ENCODE measurements at places on chromosomes 7 and 10. TPM values are rescaled to one million over a fixed set of nuclear protein-coding genes. Genes with fewer than 3 reads are reported as not detected.

DNA sequence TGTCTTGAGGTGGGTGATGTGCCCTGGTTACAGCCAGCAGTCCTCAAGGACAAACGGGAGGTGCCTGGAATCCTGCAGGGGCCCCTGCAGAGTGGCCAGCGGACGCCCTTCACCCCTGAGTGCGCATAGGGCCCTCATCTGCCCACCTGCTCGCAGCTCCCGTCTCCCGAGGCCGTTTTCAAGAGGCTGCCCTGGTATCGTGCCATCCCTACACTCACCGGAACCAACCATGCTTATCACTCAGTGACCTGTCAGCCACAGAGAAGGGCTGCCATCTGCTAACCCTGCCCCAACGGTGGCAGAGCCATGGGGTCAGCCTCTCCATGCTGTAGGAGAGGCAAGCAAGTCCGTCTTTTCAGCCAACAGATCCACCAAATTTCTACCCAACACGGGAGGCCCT, 122.0 kb downstream of the FAM53B start:
- no peak for DNase-seq

- DNase-seq: no peak
Measured at GRCh38 chr10:93999401-93999851, 5.7 kb downstream of the PLCE1 start.

DNA sequence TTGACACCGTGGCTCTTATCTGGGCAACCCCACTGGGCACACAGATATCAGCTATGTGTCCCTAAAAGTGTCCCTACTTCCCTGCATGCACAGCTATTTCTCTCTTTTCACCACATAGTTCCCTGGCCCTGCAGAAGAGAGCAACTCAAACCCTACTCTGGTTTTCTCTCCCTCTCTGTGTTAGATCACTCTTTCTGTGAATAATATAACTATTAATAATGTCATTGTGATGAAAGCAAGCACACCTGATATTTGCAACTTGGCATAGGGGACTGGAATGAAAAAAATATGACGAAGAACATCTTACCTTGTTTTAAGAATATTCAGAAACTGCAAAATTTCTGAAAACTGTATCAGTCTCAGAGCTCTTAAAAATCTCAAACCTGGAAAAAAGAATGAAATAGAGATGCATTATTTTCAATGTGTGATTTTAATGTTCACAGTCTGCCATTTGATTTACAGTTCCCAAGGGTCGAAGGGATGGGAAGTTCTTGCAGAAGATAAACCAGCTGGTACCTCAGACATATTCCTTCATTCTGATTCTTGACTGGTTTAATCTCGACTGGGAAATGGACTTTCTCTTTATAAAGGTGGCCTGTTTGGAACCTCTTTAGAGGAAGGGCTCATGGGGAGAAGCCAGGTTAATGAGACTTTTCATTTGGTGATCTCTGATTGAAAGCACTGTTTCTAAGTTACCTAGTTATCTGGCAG, 516.8 kb downstream of the KCNMA1 start:
- no peak for DNase-seq

DNA sequence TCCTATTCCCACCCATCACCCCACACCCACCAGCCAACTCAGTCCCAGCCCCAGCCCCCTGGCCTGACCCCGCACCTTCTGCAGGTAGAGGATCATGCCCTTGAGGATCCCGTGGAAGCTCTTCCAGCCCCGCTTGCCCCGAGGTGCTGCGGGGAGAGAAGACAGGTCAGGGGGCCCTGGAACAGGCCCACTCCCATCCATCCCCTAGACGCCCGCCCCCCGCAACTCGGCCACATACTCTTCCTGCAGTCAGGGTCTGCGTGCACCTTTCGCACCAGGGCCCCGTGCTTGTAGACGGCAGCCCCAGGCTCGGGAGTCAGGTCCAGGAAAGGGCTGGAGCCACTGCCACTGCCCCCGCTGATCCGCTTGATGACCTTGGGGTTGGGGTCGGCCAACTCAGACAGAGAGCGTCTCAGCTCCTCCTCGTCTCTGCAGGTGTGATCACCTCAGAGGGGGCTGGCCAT, 9.6 kb downstream of the NFKB2 start:
- no peak for DNase-seq

DNA sequence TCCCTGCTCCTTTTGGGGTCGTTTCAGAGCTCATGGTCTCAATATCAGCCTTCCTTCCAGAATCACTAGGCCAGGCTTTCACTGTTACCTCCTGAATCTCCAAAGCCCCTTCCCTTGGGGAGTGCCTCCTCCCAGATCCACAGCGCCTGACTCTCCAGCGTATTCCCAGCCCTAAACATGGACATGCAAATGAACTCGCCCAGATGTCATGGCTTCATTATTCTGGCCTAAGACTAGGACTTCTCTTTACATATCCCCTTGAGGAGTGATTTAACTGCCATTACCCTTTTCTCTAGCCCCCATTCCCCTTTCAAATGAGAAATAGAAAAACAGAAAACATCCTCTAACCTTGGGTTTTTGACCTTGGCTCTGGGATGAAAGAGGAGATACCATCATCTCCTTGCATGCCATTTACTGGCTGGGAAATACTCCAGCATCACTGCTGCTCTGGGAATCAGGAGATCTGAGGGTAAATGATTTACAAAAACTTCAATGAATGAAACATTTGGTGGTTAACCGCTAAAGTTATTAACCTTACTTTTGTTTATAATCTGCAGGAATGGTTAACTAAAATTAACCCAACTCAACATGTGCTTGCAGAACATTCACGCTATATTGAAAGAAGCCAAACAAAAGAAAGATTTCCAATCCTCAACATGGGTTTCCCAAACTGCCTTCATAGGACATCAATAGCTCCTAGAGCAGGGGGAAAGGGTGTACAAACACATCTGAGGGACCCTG, 37.0 kb downstream of the FAM171A1 start:
- DNase-seq: no peak

- no peak for DNase-seq
Measured at GRCh38 chr10:20811131-20811530, 86.0 kb downstream of the NEBL start.

DNA sequence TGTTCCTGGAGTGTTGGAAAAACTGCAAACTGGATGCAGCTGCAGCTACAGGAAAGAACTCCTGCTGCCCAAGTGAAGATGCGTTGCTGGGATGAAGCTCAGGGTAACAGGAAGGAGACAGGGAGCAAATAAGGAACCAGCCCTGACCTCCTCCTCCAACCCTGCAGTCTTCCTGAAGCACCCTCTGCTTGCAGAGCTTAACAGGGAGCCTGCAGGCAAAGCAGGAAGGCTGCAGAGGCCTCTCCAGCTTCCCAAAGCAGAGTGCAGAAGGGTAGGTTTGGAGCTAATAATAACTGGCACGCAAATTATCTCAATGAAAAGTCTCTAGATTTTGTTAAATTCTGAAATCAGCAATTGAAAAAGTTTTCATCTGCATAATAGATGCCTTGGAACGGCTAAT, 92.5 kb downstream of the SORCS1 start:
- no peak for DNase-seq

DNA sequence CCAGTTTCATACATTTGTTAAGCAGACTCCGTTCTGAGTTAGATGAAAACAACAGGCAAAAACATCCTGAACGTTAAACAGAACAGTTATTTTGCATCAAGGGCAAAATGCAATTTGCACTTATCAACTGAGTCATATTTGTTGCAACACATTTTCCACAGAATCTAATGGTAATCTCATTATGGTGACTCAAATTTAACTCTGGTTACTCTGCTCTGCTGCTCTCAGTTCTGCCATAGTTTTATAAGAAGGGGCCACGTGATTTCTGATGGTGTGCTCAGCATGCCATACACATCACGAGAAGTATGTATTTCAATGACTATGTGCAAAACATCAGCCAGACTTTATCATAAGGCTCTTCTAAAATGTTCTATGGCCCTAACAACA, 148.8 kb downstream of the CHCHD3 start:
- DNase-seq: no peak

- DNase-seq: no peak
Measured at GRCh38 chr10:18505456-18506118, 145.8 kb downstream of the NSUN6 start.

GRCh38 chr7:136180984-136181383, 203.8 kb upstream of the MTPN start:
- no peak for DNase-seq

GRCh38 chr10:103792547-103792946, 62.8 kb downstream of the SH3PXD2A start:
- no peak for DNase-seq

CPEB3 gene
- 1.0 TPM for total RNA-seq

EGFR gene
- not detected for total RNA-seq

ABCB8 gene
- total RNA-seq: 41.3 TPM

CTNNA3 gene
- not detected for total RNA-seq

SPDYE2B gene
- total RNA-seq: not detected

All from activated naive CD4-positive, alpha-beta T cell treated with anti-CD3 and anti-CD28 coated beads for 36 hours (primary cell).